ENCODE measurements at places on chromosomes 12 and 14.

- peak; percentile 52 for DNase-seq
These were observed 87.6 kb downstream of the SEC23A start for GRCh38 chr14:39015360-39015961.

- no peak for DNase-seq
These were observed 130.1 kb upstream of the HIF1A start for GRCh38 chr14:61565181-61565580.

GRCh38 chr12:111964935-111965334 lies 48.0 kb downstream of the TMEM116 start:
- DNase-seq, result no peak

DNA sequence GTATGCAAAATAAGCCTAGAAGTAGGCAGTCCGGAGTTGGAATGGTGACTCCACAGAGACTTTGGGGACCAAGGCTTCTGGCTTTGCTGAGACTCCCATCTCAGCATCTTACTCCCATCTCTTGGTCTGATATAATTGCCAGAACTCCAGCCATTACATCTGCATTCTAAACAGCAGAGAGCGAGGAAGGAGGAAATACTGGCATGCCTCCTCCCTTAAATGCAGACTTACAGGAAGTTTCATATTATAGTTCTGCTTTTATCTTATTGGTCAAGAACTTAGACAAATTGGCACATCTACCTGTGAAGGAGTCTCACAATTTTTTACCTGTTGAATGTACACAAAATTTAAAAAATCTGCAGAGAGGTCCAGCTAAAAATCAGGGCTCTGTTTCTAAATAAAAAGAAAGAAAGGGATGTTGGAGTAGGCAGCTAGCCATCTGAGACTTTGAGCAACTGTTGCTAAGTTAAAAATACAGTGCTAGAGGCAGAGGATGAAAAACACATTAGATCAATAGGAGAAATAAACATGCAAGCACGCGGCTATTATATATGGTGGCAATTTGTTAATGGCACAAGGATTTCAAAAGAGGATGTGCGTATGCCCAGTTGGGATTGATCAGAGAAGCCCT lies 209.9 kb upstream of the HMGA2 start:
- no peak for DNase-seq

- DNase-seq, result no peak
These were observed 78.5 kb upstream of the RASSF3 start for GRCh38 chr12:64531665-64532334.

GRCh38 chr14:70359076-70359424 lies 433 bp downstream of the COX16 start:
- no peak for DNase-seq

- DNase-seq, result no peak
These were observed 72.9 kb upstream of the BTG1 start for GRCh38 chr12:92218394-92219077.

DNA sequence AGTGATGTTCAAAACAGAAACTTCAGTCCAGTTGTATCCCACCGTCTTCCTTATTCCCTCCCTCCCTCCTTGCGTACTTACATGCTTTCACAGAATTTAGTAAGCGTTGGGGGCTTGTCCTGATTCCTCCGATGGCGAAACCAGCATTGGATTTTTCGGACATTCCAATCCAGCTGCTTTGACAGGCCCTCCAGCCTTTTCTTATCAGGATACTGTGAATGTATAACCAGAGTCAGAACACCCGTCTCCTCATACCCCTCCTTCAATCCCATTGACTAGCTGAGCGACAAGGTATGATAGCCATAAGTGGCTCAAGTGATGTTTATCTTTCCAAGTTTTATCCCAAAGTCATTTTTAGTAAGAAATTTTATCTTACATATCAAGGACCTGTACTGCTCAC lies 24.2 kb downstream of the CERS5 start:
- DNase-seq, result no peak

DNA sequence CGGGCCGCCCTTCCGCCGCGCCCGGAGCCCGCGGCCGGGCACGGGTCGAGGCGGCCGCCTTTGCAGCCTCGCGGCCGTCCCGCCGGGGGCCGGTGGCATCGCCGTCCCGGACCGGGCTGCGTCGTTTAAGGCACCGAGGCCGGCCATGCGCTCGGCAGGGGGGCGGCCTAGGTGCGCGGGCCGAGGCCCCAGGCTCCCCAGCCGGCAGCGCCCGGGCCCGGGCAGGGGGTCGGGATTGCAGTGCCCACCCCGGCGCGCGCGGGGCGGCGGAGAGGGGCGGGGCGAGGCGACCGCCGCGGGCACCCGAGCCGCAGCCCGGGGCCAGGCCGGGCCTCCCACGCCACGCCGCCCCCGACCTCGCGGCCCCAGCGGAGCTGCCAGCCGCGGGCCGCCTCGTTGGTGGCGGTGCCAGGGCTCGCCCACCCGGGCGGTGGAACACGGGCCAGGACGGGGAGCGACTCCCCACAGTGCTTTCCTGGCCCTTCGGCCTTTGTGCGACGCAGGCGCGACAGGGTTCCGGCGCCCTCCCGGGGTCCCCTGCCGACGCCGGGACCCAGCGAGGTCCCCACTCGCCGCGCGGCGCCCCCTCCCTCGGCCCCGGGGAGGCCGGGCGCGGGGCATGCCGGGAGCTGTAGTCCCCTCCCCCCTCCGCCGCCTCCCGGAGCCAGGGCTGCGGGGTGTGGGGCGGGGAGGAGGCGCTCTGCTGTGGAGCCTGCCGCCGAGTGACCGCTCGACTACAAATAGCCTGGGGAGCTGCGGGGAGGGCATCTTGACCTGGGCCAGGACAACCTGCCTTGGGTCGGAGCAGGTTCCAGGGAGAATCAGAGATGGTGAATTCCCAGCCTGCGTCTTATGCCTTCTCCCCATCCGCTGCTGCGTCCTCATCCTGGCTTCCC lies 769 bp downstream of the FKBP4 start:
- DNase-seq, result peak; percentile 35

DNA sequence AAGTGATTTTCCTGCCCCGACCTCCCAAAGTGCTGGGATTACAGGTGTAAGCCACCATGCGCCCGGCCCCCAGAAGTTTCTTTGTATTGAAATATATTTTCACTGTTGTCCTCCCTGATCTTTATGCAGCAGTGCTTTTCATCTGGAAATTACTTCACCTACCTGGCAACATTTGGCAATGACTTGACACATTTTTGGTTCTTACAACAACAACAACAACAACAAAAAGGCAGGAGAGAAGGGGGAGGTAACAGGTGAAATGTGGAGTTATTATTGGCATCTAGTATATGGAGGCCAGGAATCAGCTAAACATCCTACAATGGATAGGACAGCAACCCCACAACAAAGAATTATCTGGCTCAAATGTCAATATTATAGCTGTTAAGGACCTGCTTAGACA lies 13.9 kb downstream of the FANCM start:
- DNase-seq, result no peak

DNA sequence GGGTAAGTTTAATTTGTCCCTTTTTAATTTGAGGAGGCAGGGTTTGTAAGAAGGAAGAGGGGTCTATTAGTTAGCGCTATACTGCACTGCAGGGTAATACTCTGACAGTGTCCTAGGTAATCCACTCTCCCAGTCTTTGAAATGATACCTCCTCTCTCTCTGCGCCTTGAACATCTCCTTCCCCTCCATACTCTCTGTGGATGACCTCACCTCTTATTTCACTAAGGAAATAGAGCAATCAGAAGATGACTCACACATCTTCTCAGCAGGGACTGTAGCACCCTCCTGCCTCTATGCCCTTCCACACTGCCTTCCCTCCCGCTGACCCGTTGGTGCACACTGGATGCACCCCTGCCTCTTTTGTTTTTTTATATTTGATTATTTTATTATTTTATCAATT lies 94.2 kb downstream of the GRIP1 start:
- DNase-seq, result no peak

- DNase-seq, result no peak
These were observed 66.8 kb downstream of the SPATA7 start for GRCh38 chr14:88452231-88452630.

- no peak for DNase-seq
These were observed 2.2 kb downstream of the CPSF6 start for GRCh38 chr12:69241438-69242092.

GRCh38 chr14:91392623-91393303 lies 24.9 kb downstream of the CCDC88C start:
- no peak for DNase-seq

DNA sequence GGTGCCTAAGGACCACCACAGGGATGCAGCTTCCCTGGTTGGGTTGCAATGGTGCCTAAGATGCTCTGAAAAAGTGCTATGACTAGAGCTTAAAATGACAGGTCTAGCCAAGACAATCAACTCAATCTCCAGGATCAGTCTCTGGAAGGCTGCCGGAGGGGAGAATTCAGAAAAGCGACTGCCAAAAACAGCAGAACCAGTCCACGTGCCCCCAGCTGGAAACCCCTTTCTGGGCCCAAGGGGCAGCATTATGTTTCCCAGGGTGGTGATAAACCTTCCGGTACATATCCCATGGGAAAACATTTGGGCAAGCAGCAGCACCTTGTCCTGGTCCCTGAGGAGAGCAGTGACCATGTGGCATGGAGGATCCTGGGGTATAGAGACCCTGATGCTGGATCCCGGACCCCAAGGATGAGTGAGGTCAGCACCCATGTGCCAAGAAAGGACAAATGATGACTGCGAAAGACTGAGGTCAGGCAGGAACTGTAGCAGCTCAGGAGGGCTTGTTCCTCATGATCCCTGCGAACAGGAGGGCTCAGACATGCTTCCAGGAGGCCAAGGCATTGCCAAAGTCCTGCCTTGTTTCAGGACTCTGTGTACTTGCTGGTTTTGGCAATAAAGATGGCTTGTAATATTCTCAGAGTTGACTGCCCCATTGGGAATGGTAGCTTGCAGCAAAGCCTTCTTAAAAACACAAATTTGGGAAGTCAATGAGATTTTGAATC lies 49.9 kb upstream of the LTBP2 start:
- no peak for DNase-seq

- DNase-seq, result no peak
These were observed 22.8 kb downstream of the FMNL3 start for GRCh38 chr12:49684310-49684854.

GRCh38 chr12:108955225-108955835 lies 65.5 kb downstream of the SVOP start:
- DNase-seq, result peak; percentile 2

DNA sequence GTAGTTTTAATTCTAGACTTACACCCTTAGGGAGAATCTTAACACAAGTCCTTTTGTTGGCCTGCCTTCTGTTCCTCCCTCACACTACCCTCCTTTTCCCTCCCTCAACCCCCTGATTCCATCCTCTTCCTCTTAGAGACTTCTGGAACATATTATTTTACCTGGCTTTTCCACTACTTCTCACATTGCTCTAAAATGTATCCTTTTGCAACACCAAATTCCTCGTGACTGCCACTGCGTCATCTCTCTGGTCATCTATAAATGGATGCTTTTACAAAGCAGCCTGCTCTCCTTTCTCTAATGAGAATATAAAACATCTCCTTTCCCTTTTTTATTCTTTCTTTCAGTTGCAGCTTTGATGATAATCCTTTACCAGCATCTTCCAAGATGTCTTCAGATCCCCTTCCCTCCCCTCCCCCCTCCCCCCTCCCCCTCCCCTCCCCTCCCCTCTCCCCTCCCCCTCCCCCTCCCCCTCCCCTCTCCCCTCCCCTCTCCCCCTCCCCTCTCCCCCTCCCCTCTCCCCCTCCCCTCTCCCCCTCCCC lies 93.6 kb downstream of the DIP2B start:
- no peak for DNase-seq

DNA sequence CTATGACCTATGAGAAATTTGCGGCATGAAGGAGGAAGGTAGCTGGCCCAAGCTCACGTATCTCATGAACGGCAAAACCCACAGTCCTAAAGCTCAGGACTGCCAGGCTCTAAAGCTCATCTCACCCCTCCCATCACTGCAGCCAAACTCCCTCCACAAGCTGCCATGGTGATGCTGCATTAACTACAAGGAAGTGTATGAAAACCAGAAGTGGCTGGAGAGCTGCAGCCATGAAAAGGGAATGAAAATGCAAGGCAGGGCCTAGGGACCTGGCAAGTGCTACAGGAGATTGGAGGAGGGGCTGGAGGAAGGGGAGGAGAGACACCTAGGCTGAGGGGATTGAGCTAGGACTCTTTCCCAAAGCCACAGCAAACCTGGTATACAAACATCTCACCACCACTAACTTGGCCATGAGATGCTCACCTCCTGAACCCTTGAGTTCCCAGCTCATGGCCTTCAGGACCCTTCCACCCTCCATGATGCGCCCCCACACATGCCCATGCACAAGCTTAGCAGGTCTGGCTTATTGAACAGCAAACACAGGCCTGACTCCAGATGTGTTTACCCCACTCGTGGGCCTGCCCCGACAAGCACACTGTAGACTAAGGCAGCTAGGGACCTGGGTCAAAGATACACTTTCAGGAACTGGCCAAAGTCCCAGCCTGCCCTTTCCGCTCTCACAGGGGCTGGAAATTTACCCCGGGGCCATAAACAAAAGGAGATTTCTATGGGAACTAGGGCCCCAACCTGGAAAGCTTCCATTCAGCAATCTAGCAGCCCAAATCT lies 42.0 kb downstream of the LTBP2 start:
- no peak for DNase-seq

- DNase-seq, result no peak
These were observed 37.5 kb downstream of the EID3 start for GRCh38 chr12:104340925-104341611.

GRCh38 chr14:103382376-103382775 lies 2.8 kb upstream of the MARK3 start:
- DNase-seq, result no peak

GRCh38 chr12:46602474-46602873 lies 223.3 kb downstream of the SLC38A4 start:
- no peak for DNase-seq

GRCh38 chr12:57829025-57829777 lies 10.7 kb upstream of the AVIL start:
- DNase-seq, result no peak

- no peak for DNase-seq
These were observed 33.7 kb upstream of the AMN start for GRCh38 chr14:102888748-102889147.

DNA sequence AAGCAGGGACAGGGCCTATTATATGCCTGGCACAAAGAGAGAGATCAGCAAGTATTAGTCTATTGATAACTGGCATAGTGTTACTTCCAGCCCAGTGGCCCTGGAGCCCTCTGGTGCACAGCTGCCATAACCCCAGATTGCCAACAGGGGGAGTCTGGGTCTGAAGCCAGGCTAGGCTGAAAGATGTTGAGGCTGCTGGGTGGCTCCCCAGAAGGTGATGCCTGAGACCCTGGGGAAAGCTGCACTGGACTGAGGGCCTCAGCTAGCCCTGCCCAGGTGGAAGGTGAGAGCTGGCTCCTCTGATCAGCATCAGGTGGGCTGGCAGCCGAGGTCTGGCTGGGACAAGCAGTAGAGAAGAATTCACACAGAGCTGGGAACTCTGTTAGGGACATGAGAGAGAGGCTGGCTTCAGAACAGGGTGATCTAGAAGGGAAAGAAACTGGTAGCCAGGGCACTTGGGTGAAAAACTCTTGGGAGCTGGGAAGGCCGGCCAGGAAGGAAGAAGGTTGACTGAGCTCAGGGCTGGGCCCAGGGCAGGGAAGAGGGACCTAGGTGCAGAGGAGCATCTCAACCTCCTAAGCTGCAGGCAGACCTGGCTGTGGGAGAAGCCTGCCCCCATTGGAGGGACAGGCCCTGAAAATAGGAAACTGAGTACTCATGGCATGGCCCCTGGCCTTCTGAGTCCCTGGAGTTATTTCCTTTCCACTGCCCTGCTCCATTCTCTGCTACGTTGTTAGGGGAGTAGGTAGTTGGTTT lies 3.9 kb downstream of the GZMH start:
- peak; percentile 5 for DNase-seq

GRCh38 chr14:86457481-86458135 lies 927.7 kb downstream of the FLRT2 start:
- no peak for DNase-seq

GRCh38 chr12:58117667-58118066 lies 176.3 kb downstream of the ATP23 start:
- DNase-seq, result no peak

Data from COR-L47 (cell line).